Activated CD8-positive, alpha-beta memory T cell treated with anti-CD3 and anti-CD28 coated beads, Interleukin-2, amount 50 U/mL, for 4 hours (primary cell): ENCODE measurements at places on chromosomes 6 and 20.

- DNase-seq, result no peak
Observed at GRCh38 chr6:168631564-168631963, 190.6 kb downstream of the SMOC2 start.

GRCh38 chr6:81384921-81385320 is 367.6 kb downstream of the TENT5A start:
- DNase-seq, result no peak

DNA sequence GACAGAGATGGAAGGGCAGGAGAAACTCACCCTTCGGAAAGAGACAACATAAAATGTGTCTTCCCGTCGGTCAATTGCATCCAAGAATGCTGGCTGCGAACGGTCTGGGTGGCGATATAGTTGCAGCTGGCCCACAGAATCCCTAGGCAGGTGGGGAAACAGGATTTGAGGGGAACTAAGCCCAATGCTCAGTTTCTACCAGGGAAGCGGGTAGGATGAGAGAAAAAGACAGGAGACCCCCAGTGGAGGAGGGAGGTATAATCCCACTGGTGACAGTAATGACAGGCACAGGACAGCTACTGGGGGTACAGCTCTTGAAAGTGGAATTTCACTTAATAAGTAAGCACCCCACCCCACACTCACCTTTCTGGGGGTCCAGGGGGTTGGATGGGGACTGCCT is 7.5 kb upstream of the TNXB start:
- DNase-seq, result no peak

DNA sequence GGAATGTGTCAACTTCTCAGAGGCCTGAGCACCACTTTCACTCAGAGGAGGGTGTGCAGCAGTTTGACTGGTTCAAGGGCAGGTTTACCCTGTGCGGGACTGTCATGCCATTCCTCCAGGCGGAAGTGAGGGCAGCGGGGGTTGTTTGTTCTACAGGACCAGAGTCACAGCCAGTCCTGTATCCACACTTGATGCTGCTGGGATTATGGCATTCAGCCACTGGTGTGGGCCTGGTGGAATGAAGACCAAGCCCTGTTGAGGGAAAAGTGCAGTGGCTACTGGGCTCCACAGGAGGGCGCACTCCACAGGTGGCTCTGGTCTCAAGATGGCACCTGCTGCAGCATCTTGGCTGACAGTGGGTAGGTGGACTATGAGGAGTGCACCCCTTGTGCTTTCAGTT is 14.8 kb downstream of the SEMG2 start:
- no peak for DNase-seq

DNA sequence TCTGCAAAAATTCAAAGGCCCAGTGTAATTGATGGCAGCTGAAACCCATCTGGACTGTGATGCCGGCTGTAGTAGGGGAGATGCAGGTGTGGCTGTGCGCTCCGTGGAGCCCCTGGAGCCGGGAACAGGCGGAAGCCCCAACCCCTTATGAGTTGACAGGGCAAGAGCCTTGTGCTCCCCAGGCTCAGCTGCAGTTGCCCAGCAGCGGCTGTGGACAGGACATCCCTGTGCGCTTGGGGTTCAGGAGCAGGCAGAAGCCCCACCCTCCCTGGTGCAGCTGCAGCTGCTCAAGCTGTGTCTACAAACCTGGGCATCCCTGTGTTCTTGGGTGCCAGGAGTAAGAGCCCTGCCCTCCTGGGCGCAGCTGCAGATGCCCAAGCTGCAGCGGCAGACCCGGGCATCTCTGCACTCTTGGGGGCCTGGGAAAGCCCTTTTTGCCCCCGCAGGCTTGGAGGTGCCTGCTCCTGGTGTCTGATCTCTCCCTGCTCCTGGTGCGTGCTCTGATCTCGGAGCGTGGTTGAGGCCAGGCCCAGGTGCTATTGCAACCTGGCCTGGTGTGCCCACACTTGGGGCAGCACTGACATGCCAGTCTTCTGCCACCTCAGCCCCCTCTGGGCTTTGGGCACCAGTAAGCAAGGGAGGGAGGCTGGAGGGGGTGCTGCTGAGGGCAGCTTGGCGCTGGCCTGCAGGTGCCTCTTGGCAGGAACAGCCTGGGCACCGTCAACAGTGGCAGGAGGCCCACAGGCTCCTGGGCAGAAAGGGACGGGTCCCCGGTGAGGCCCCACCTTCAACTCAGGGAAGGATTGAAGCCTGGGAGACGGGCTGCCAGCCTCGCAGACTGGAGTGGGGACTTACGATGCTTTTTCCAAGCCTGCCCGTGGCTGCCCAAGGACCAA is 30.3 kb downstream of the OR2J2 start:
- no peak for DNase-seq

DNA sequence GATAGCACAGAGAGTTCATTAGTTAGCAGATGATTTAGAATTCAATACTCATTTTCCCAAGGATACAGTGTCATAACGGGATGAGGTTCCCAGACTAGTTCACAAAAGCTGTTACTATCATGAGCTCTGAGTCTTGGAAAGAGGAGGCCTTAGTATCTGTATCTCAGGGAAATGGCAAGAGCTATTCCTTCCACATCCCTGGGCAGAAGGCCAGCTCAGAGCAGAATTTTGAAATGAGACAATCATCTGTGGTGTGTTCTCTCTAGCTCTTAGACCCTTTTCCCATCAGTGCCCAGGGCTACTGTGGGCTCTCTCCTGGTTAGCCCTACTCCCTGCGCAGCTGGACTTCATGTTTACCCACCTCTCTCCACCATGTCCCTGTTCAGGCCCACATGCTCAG is 64.5 kb downstream of the JAG1 start:
- no peak for DNase-seq

- DNase-seq, result no peak
Observed at GRCh38 chr20:42191140-42191860, 573.1 kb upstream of the CHD6 start.

DNA sequence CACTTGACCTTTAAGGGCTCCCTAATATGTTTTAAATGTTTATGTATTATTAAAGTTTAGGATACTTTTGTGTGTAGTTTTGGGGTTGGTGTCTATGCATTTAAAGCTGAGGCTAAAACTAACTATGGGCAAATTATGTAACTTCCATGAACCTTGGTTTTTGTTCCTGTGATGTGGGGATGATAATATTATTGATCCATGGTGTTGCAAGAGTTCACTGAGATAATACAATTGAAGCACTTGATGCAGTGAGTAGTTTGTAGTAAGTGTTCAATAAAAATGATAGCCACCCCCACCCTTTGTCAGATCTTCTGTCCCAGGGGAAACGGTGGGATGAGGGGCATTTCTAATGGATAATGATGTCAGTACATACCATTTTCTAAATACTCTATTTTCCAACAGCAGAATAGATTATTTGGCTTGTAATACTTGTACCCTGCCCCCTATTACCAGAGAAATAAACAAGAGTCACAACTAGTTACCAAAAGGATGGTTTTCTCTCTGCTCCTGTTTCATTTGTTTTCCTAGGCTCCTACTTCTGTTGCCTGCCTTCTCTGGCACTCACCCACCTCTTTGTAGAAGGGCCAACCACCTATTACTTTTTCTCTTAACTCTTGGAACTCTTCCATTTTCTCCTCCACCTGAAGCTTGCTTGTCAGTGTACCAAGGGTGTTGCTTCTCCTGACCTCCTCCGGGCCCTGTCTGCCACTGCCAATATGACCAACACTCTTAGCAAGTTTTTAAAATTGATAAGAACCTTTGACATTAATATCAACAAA is 97.9 kb downstream of the RCAN2 start:
- DNase-seq, result no peak

GRCh38 chr20:44536175-44536574 is 14.3 kb upstream of the SERINC3 start:
- DNase-seq, result no peak

- no peak for DNase-seq
Observed at GRCh38 chr6:78864957-78865356, 2.4 kb upstream of the IRAK1BP1 start.

DNA sequence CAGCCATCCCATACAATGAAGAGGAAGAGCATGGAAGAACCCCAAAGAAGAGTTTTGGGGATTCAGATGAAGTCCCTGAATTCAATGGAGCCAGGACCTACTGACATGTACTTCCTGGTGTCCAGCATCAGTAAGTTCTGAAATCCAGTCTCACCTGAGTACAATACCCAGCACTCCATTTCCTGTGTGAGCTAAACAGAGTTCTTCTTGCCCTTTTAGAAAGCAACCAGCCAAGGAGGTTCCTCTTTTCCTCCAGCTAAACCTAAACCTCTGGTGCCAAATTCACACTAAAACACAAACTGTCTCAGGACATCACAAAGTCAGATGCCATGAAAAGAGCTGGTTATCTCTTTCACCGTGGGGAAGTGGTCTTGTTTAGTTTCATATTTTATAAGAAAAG is 71.5 kb downstream of the PKHD1 start:
- no peak for DNase-seq

DNA sequence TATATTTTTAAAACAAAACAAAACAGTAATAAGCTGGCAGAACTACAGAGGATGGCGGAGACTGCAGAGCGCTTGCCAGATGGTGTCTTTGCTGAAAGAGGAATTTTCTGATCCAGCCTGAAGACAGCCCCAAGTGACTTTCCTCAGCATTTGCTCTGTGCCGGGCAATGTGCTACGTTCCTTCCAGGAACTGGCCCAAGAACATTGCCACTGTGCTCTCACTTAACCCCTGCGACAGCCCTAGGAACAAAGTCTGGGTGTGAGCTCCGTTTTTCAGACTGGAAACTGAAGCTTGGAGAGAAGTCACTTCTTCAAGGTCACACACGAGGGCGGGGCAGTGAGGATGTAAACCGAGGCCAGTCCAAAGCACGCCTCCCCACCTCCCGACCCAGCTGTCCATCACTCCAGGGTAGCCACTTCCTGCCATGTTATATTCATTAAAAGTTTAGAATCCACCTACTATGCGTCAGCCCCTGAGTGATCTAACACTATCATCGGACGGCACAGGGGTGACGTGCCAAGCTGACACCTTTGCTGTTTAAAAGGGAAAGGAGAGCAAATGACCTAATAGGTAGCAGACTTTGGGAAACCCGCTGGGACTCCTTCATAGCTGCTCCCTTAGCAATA is 22.3 kb upstream of the BMP7 start:
- DNase-seq, result no peak

DNA sequence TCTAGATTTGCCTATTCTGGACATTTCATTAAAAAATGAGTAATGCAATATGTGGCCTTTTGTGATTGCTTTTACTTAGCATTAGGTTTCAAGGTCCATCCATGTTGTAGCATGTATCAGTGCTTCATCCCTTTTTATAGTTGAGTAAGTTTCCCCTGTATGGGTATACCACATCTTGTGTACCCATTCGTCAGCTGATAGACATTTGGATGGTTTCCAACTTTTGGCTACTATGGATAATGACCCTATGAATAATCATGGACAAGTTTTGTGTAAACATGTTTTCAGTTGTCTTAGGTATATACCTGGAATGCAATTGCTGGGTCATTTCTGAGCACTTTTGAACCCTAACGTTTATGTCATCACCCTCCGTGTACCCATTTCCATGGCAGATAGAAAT is 15.4 kb downstream of the METTL24 start:
- DNase-seq, result no peak

DNA sequence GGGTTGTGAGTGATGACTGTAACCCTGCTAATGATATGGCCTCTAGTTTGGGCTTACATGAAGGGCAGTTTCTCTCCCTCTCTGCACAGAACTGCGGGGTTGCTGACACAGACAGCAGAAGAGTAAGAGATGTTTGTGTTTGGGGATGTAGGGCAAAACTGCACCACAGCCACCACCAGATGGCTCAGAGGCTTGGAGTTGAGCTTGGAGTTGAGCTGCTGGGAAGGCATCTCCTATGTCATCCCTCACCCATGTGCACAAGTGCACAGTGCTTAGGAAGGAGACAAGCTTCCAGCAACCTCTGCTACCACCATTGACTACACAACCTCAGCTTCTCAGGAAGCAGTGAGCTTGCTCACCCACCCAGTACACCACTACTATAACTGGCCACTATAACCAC is 303.9 kb upstream of the DEFB112 start:
- DNase-seq, result no peak

GRCh38 chr6:21955951-21956350 is 340.9 kb downstream of the PRL start:
- DNase-seq, result no peak

DNA sequence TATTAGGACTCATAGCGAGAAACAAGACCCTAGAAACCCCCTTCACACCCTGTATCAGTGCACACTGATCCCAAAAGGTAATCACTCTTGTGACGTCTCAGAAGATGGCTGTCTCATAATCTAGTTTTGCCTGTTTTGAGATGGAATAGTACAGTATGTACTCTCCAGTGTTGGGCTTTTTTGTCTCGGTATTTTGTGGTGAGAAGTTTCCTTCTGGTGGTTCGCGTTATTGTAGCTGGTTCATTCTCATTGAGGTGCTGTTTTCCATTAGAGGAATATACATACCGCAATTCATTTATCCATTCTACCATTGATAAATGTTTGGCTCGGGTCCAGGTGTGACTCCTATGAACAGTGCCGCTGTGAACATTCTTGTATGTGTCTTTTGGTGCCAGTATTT is 27.9 kb upstream of the MAP3K4 start:
- no peak for DNase-seq

DNA sequence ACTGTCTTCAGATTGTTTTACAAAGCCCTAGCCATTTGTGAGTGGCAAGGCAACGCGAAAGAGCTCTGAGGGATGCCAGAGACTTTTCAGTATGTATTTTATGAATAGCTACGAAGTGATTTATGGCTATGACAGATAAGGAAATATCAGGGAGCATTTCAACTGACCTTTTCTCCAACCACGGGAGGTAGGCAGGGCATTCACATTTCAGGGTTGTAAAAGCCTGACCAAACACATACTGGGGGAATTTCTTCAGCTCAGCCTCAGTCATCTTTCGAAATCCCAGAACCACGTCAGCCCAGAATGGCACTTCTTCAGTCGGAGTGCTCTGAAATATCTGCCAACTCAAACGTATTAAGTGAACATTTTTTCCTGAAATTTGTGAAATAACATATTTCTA is 10.8 kb downstream of the DDO start:
- DNase-seq, result no peak

- no peak for DNase-seq
Observed at GRCh38 chr6:80607811-80608391, 501.4 kb downstream of the BCKDHB start.

DNA sequence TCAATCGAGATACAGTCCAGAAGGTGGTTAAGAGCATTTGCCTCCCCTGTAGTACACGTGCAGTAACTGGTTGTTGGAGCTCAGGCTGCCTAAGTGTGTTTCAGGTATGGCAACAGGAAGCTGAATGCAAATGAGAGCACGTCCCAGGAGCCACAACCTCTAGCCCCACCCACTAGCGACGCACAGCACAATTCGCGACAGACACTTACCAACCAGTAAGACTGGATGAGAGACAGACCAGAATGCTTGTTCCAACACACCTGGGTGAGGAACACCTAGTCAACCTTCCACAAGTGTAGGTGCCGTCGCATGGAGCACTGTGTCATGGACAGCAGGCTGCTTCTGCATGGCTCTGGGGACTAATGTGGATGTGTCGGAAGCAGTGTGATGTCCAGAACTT is 7.2 kb upstream of the SERPINB1 start:
- peak; percentile 69 for DNase-seq

DNA sequence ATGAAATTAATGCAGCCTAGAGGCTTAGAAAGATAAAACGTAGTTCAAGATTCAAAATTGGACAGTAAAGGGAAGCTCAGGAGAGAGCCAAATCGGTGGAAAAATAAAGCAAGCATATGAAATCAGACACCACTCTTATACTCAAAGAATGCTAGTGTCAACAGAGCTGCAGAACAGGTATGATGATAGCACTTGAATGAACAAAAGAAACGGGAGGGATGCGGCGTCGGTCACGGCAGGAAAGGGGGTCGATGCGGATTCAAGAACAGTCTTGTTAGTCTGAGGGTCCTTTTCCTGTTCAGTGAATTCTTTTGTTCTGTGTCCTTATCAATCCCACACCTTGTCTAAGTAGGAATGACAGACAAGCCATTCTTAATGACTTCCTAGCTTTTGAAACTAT is 114.4 kb downstream of the FOXC1 start:
- DNase-seq, result no peak

- no peak for DNase-seq
Observed at GRCh38 chr20:13028001-13028400, 19.2 kb downstream of the SPTLC3 start.
